ENCODE measurements at places on chromosomes 3 and 15. TPM values are rescaled to one million over a fixed set of nuclear protein-coding genes. Genes with fewer than 3 reads are reported as not detected.

Gene ZPLD1
- not detected for total RNA-seq

Gene SNTN
- total RNA-seq = not detected

Gene KAT2B
- 4.8 TPM for total RNA-seq

Gene LRRC31
- total RNA-seq = not detected

Gene SLC12A1
- total RNA-seq = not detected

Gene AHSG
- 0.11 TPM for total RNA-seq

Gene UBA3
- total RNA-seq = 24.1 TPM

Gene RBP2
- not detected for total RNA-seq

Gene BUB1B
- 30.7 TPM for total RNA-seq

Gene SCN11A
- not detected for total RNA-seq

Gene IQCB1
- total RNA-seq = 11.1 TPM

Gene SLITRK3
- not detected for total RNA-seq

Gene CPN2
- total RNA-seq = not detected

Gene BBX
- 19.0 TPM for total RNA-seq

Gene TGFBR2
- total RNA-seq = 42.1 TPM

Gene STAG1
- 9.6 TPM for total RNA-seq

Gene OIP5
- total RNA-seq = 13.6 TPM

Gene WDR72
- 5.5 TPM for total RNA-seq

Gene ALPK3
- 0.03 TPM for total RNA-seq

Gene FETUB
- total RNA-seq = 0.05 TPM

Gene GRIP2
- total RNA-seq = 1.4 TPM

Gene AAGAB
- total RNA-seq = 76.9 TPM

Gene RAF1
- 64.4 TPM for total RNA-seq

Gene NOX5
- total RNA-seq = 0.31 TPM

Gene CLDN11
- total RNA-seq = 0.14 TPM

All from A549 treated with CpdA at 1 μM for 4 hours (cell line).